Ecto neural progenitor cell (in vitro differentiated cells): ENCODE measurements at places on chromosomes 6 and 20.
A peak's percentile ranks its signal among the peaks of the same experiment; 100 is the strongest.

DNA sequence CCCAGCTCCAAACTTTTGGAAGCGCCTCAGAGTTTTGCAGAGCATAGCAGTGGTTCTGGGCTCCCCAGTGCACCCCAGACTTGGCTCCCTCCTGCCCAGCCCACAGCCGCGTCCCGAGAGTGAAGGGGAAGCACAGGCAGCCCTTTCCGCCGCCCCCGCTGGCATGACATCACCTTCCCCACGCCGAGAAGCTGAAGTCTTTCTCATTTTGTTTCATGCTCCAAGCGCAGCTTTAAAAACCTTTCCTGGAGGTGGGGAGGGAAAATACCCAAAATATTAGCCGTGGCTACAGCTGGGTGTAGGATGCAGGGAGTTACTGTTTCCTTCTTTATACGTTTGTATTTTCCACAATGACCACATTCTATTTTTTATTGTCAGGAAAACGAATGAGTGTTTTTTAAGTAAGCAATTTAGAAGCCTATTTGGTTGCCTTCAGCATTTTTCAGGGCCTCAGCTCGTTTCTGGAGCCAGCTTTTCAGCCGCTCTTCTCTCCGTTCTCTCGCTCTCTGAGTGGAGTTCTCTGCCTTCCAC lies 72.9 kb downstream of the SNX5 start:
- DNase-seq, result no peak

- no peak for DNase-seq
Observed at GRCh38 chr6:140475086-140475485, 1100.6 kb upstream of the CITED2 start.

DNA sequence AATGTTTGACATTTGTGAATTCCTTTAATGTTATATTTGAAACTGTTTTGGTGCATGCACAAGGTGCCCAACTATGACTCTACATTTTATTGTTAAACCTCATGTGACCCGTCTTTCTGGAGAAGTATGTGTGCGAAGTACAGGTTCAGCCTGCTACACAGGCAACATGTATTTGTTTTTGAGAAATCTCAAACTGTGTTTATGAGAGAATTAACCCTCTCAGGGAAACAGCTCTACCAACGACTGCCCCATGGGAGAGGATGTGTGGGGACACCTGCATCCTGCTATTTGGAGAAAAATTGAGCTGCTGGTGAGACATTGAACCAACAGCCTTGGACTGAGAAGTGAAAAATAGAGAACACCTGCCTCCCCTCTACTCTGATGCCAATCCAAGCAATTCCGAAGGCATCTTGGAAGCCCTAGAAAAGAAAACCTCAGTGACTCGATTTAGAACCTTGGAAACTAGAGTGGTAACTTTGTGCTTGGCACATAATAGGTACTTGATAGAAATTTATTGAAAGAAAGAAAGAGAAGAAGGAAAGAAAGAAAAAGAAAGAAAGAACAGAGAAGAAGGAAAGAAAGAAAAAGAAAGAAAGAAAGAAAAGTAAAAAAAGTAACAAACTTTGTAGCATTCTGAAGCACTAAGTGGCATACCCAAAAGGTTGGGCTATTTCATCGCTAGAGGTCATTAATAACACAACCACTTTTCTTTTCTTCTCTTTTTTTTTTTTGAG lies 2.9 kb upstream of the AKAP12 start:
- no peak for DNase-seq

DNA sequence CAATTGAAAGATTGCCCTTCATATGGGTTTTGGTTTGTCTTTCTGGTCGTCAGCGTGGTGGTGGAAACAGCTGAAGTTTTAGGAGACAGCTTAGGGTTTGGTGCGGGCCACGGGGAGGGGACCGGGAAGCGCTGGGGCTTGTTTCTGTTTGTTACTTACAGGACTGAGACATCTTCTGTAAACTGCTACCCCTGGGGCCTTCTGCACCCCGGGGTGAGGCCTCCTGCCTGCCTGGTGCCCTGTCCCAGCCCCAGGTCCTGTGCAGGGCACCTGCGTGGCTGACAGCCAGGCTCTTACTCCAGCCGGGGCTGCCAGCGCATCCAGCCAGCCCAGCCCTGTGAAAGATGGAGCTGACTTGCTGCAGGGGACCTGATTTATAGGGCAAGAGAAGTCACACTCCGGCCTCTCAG lies 22.8 kb downstream of the NPEPL1 start:
- DNase-seq, result peak; percentile 29

DNA sequence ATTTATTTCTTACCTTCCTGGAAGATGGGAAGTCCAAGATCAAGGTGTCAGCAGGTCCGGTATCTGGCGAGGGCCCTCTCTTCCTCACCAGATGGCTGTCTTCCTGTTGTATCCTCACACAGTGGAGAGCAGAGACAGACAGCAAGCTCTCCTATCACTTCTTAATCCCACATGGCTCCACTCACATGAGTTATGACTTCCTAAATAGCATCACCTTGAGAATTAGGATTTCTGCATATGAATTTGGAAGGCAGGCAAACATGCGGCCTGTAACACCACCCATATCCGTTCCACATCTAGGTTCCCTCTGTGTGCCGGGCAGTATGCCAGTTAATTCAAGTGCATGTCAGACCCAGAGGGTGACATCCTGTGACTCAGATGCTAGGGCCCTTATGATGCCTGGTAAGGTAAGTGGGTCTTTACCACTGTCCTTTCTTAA lies 2.1 kb downstream of the RAET1E start:
- DNase-seq, result no peak

- no peak for DNase-seq
Observed at GRCh38 chr6:161151059-161151645, 122.7 kb downstream of the AGPAT4 start.

GRCh38 chr6:142802124-142802523 lies 142.9 kb downstream of the HIVEP2 start:
- no peak for DNase-seq

GRCh38 chr20:46512943-46513844 lies at the start of gene ZNF334:
Gene ZNF334, minus strand, starts transcription at chr20:46513559. Its CDS starts 1,457 bp downstream, at chr20:46512102.
- peak; percentile 86 for DNase-seq

DNA sequence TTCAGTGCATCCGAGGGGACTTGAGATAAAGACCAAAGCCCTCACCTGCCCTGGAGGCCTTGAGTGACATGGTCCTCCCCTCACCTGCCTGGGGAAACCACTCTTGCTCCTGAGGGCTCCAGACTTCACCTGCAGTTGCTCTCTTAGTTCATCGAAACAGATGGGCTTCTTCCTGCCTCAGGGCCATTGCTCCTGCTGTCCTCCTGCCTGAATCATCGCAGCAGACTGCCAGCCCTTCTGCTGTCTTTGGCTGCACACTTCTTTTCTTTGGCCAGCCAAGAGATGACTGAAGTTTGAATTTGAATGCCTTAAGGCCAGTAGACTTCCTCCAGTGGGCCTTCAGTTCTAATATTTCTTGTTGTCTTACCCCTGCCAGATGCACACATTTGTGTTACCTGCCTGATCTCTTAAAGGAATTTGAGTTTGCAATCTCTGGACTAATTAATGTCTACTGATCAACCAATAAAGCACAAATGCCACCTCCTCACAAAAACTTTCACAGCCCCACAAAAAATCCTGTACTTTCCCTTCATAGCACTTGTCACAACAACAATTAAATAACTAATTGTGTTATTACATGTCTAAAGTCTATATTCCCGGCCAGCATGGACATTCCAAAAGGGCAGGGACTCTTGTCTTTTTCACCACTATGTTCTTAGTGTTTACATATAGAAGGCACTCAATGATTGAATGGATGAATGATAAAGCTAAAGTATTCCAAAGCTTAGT lies 56.7 kb upstream of the SGK1 start:
- no peak for DNase-seq

- no peak for DNase-seq
Observed at GRCh38 chr6:12962987-12963386, 246.4 kb downstream of the PHACTR1 start.

DNA sequence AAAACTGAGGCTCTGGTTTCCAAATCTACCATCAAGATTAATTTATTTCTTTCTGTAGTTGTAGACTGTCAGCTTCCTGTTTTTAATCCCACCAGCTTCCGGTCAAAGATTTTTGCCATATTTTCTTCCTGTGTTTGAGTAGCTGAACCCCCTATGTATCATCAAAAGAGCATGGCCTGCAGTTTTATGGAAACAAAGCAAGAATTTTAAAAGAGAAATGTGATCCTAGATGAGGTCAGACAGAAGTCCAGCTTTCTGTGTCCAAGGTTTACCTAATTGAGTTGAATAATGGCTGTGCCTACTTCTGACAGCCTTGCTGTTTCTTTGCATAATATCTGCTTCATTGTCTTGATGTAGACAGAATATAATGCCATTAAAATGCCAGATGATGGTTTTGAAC lies 163.7 kb downstream of the CARMIL1 start:
- DNase-seq, result no peak

GRCh38 chr6:140388192-140388802 lies 1013.8 kb upstream of the CITED2 start:
- no peak for DNase-seq

DNA sequence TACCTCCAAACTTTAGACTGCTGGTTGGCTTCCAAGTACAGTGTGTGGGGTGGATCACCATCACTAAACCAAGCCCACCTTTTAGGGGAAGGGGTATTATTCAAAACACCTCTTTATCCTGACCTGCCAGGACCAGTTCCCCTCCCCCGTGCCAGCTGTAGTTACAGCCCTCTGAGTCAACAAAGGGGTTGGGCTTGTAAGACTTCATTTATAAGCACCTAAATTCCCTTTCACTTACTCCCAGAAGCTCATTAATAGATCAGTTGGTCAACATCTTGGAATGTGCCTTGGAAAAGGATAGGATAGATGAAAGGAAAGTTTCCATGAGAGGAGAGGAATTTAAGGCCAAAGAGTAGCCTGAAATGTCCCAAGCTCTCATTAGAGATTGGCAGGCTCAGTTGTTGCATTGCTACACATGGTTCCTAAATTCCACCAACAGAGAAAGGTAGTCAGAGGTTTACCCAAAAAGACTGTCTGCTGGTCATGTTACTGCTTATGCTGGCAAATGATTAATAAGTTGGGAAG lies 59.2 kb downstream of the TNFAIP3 start:
- DNase-seq, result no peak

- no peak for DNase-seq
Observed at GRCh38 chr6:90846824-90847223, 260.0 kb upstream of the MAP3K7 start.

GRCh38 chr20:9088556-9088955 lies 19.7 kb downstream of the PLCB4 start:
- no peak for DNase-seq

DNA sequence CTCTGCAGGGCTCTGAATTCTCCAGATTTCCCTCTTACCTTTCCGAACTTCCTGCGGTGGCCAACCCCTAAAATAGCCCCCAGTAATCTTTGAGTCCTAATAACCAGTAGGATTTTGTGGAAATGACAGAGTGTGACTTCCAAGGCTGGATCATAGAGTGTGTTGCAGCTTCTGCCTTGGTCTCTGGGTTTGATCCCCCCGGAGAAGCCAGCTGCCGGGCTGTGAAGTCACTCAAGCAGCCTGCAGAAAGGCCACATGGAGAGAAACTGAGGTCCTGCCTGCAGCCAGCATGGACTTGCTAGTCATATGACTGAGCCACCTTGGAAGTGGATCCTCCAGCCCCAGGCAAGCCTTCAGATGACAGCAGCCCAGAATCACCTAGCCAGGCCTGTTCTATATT lies 46.3 kb upstream of the SCRT2 start:
- no peak for DNase-seq

- DNase-seq, result peak; percentile 44
Observed at GRCh38 chr6:157954150-157955117, 27.2 kb upstream of the SYNJ2 start.

DNA sequence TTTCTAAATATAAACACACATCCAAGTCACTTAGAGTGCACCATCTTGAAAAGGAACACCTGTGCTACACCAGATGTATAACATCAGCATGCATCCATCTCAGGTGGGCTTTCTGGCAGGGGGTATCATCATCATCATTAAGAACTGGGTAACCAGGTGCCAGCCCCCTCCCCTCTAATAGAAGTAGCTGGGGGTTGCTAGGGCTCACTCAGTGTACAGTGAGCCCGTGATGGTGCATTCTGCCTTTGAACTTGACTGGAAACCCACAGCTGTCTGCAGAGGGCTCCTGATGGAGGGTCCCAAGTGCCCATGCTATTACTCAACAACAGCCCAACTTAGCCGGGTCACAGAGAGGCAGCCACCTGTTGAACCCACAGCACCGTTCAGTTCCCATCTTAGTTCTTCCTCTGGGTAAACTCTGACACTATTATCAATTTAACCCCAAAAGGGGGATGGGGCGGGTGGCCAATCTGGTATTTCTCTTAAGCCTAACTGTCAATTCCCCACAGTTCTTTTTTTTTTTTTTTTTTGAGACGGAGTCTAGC lies 32.7 kb upstream of the CCND3 start:
- DNase-seq, result no peak

GRCh38 chr6:43800746-43801494 lies 30.9 kb downstream of the VEGFA start:
- no peak for DNase-seq

GRCh38 chr20:36275011-36275410 lies 31.1 kb upstream of the DLGAP4 start:
- DNase-seq, result no peak

- DNase-seq, result no peak
Observed at GRCh38 chr20:37223053-37223452, 38.6 kb downstream of the GHRH start.
